ENCODE measurements at places on chromosomes 11 and 22.
A peak's percentile ranks its signal among the peaks of the same experiment; 100 is the strongest.

GRCh38 chr11:1852271-1852876 is 510 bp upstream of the LSP1 start:
- DNase-seq = no peak

DNA sequence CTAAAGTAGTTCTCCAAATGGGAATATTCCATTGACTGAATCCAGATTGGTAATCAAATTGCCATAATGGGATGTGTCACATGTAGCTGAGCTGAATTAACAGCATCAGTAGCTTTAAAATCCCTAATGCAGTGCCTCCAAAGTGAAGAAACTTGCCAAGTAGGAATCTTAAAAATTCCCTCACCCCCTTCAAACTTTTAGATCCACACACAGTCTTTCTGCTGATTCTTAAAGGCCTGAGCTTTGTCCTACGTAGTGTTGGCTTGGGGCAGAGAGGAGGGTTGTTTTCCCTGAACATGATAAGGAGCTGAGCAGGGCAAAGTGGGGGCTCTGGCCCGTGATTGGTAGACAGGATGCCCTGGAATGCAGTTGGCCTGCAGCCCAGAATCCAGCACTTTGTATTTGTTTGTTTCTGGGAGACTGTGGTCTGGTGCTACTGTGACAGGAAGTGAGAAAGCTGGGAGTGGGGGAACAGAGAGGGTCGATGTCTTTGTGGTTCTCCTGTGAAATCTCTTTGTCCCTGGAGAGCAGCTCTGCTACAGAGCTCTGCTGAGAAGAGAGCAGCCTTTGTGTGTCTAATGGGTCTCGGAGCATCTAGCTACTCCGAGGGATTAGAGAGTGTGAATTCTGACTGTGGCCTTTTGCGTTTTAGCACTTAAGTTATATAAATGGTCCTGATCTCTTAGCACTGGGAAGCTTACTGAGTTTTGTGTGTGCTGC is 16.9 kb downstream of the CTNND1 start:
- DNase-seq = no peak

DNA sequence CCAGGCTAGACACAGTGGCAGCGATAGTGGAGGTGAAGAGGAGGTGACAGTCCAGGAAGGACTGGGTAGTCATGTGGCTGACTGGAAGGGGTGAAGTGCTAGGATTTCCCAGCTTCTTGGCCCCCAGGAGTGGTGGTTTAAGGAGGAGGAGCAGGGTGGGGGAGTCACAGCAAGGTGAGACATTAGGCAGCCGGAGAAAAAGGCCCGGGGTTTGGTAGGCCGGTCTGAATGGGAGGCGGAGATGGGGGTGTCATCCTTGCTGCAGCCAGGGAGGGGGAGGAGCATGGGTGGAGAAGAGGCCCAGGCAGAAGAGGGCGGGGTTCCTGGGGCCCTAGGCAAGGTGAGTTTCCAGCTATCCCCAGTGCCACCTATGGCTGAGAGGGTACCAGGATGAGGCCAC is 6.1 kb downstream of the SIPA1 start:
- no peak for DNase-seq

DNA sequence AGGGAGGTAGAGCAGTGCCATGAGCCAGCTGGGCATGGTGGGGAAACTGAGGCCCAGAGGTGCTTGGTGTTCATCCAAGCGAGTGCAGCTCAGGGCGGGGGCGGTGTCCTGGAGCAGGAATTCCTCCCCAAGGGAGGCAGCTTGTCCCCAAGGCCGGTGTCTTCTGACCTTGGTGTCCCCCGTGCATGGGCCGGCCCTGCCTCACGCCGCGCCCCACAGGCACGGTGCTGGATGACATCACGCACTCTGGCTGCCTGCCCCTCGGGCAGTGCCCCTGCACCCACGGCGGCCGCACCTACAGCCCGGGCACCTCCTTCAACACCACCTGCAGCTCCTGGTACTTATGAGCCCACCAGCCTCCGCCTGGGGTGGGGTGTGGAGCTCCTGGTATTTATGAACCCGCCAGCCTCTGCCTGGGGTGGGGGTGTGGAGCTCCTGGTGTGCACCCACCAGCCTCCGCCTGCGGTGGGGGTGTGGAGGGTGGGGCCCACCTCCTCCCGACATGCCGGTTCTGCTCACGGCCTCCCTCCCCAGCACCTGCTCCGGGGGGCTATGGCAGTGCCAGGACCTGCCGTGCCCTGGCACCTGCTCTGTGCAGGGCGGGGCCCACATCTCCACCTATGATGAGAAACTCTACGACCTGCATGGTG is 6.7 kb downstream of the MUC5B start:
- no peak for DNase-seq

GRCh38 chr11:19777377-19778102 is 64.9 kb downstream of the NAV2 start:
- DNase-seq = no peak

DNA sequence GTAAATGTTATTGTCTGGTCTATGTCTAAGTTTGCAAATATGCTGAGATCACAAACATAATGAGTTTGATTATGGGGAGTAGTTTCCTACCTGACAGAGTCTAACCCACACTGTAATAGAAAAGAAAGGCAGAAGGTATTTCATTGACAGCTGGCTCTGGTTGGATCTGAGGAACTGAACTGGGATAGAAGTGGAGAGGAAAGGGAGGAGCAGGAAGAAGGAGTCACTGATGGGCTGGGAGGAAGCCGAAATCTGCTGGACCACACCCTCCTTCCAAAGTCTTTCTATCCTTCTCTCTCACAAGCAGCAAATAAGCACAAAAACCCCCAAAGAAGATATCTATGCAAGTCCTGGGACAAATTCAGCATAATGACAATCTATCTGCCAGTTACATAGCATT is 11.7 kb downstream of the BLID start:
- no peak for DNase-seq

GRCh38 chr22:36293606-36294292 is 40.8 kb downstream of the APOL1 start:
- DNase-seq = no peak

GRCh38 chr22:43066134-43066533 is 23.1 kb downstream of the TTLL1 start:
- DNase-seq = no peak

GRCh38 chr22:24429411-24430365 is 2.3 kb downstream of the ADORA2A start:
- peak; percentile 78 for DNase-seq

- no peak for DNase-seq
Measured at GRCh38 chr11:87575088-87575487, 537.4 kb downstream of the TMEM135 start.

DNA sequence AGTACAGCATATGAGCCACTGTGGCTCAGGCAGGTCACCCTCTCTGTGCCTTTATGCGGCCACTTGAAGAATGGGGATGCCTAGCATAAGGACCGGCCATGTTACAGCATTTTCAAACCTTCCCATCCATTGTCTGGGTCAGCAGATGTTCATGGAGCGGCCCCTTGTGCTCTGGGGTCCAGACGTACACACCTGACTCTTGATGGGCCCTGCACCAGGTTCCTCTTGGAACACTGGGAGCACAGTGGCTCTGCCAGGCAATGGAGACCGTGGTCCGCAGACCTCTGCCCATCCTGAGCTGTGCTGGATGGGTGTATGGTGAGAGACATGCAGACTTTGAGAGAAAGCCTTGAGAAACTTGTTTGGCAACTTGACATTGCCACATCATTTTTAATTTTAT is 9.8 kb downstream of the PRDM11 start:
- no peak for DNase-seq

DNA sequence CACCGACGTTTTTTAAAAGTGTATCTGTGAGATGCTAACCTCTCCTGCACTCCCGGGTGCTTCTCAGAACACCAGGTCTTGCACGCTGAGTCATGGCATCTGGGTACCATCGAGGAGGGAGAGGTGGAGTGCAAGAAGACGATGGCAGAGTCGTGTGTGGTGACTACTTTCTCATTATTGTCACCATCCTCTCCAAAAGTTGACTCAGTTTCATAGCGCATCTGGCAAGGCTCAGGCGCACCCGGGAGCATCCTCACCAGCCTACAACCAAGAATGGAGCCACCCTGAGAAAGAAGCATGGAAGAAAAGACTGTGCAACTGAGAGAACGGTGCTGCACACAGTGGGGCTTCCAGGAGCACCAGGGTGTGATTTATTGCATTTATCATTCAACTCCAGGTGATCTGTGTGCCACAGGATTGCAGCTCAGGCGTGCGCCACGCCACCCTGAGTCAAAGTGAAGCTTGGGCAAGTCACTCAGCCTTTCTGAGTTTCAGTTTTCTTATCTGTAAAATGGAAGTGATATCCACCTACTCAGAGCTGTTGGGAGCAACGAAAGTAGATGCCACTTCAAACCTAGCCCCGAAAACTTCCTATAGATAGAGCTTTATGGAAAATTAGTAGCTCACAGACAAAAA is 65.4 kb downstream of the LINC01488 start:
- DNase-seq = peak; percentile 76

GRCh38 chr22:31509061-31509762 is 12.9 kb downstream of the SFI1 start:
- DNase-seq = no peak

DNA sequence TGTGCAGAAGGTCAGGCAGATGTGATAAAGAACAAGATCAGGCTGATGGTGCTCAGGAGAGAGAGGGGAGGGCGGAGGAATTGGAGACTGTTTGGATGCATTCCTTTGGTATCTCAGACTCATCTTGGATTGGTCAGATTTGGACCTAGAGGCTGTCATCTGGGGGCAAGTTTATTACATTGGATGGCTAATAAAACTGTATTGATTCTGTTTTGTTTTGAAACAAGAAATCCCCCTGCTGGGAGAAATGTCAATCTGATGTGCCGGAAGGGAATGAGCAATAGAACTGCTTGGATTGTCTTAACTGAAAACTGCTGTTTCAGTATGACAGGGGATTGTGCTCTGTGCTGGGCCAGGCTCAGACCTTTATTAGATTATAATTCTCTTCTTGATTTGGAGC is 25.5 kb upstream of the CCDC90B start:
- no peak for DNase-seq

GRCh38 chr11:63502252-63502820 is 3.5 kb upstream of the LGALS12 start:
- no peak for DNase-seq

DNA sequence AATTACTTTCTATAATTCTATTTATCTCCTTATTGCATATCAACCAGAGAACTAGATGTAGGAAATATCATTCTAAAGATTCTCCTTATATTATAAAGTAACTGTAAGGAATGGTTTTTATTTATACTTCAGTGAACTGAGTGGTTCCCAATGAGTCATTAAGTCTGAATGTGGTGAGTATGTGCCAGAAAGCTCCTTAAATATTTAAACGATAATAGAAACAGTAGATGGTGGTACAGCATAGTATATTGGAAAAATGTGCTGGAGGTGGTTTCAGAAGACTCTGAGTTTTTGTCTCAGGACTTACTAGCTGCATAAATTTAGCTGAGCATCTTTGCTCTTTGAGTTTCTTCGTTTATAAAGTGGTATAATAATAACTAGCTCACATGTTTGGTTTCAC is 653.5 kb downstream of the FAM181B start:
- DNase-seq = no peak

- no peak for DNase-seq
Measured at GRCh38 chr11:114262681-114263512, 33.3 kb upstream of the NNMT start.

DNA sequence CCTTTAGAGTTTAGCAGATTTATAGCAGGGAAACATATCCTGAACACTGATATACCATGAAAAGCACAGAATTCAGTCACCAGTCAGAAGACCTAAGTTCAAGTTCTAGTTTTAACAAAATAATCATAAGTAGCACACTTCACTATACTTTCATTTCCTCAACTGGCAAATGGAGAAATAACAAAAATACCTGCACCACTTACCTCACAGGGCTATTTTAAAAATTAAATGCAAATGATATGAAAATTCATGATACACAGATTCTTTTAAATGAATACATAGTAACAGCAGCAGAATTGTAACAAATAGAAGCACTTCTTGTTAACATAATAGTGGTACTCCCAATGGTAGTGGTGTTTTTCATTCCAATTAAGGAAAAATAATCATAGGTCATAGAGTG is 139.0 kb downstream of the FCHSD2 start:
- DNase-seq = no peak

- DNase-seq = no peak
Measured at GRCh38 chr11:70495351-70496310, 97.3 kb downstream of the CTTN start.

- no peak for DNase-seq
Measured at GRCh38 chr22:49007013-49007653, 820.5 kb downstream of the BRD1 start.

DNA sequence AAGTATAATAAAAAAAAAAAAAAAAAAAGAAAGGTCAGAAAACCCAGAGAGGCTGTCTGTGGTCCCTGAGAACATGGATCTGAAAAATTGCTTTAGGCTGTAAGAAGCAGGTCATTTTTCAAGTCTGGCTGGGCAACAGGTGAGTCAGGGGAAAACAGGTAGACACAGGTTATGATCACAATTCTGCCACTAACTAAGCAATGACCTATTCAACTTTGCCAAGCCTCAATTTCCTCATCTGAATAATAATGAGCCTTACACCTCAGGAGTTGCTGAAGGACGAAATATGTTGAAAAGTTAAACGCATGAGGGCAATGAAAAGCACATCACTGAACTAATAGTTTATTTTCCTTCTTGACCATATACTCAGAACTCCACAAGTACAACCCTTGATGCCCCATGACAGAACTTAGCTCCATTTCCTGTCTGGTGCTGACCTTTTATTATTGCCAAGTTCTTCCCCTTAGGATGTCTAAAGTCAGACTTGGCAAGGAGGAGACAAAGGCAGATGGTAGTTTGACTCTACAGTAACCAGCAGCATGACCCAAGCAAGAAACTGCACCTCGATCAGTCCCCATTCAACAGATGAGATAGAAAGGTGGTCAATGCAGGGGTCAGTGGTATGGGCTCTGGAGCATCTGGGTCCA is 93.6 kb downstream of the SYN3 start:
- DNase-seq = no peak

- DNase-seq = no peak
Measured at GRCh38 chr11:71430166-71430565, 18.0 kb downstream of the DHCR7 start.

DNA sequence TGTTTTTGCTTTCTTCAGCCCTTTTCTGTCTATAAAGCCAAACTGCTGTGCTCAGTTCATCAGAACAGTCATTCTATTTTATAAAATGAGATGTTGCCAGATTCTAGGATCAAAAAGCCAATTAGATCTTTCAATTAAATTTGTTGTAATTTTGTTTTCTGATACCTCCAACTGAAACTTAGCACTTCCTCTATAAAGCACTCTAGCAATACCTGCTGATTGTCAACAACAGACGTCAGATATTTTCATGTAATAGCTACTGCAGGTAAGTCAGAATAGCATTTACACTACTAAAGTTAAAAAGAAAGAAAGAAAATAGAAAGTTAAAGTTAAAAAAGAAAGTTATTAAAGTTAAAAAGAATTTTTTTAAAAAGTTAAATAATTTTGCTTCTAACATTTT is 19.6 kb downstream of the RRAS2 start:
- no peak for DNase-seq

- no peak for DNase-seq
Measured at GRCh38 chr11:72520815-72521214, 86.5 kb upstream of the CLPB start.
